HS-27A (cell line): ENCODE measurements at places on chromosomes 7 and 10.

DNA sequence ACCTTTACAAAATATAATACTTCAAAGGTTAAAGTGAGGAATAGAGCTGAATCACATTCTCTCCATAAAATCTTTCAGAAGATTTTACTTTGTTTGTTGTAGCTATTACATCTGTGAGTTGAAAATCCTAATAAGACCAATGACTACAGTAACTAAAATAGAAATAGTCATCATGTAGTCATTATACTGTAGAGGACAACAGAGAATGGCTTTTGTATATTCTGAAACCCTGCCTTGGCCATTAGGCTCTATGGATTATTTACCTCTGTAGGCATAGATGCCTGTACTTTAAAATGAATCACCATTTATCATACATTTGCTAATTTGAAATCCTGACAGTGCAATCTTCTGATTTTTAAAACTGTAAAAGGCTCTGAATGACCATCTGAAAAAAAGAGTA lies 923.0 kb downstream of the REEP3 start:
- no peak for DNase-seq

GRCh38 chr10:117217196-117217761 lies 20.0 kb downstream of the KCNK18 start:
- DNase-seq, result no peak

GRCh38 chr7:80604436-80604835 lies 34.0 kb upstream of the CD36 start:
- DNase-seq, result no peak

DNA sequence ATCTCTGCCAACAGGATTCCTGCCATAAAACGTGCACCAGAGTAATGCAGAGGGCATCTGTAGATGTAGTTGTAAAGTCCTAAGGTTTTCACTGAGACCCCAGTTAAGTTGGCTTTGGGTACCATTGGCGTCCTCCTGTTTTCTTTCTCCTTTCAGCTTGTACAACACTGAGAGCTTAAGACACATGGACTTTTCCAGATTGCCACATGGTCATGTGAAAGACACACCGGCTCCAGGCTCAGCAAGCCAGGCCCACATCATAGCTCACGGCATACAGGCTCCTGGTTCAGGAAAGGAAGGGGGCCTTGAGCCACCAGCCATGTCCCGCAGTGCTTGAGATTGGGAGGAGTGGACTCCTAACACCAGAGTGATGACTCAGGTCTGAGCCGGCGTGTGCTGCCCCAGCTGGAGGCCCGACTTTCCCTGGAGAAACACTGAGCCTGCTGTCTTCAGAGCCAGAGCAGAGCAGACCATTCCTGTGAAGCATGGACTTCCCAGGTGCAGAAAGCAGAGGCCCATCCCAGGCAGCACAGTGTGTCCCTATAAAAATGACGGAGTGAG lies 252.7 kb downstream of the PRPF18 start:
- no peak for DNase-seq

DNA sequence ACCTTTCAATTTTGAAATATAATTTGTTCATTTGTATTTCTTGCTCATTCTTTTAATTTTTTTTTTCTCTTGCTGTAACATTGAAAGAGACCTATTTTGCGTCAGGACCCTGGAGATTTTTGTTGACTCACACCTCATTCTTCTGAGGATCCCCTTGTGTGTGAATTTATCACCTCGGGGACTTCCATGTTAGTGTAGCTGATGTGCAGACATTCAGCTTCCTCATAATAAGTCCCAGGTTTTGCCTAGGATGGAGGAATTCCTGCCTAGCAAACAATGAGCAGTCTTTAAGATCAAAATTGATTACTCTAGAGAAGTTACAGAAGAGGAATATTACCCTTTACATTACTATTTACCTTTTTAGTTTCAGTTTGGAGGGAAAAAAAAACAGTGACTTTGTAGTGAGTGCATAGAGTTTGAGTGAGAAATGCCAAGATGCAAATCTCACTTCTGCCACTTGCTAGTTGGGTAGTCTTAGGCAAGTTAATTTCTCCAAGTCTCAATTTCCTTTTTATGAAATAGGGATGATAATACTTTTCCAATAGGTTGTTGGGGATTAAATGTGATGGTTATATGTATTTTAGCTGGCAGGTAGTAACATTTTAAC lies 14.3 kb downstream of the TES start:
- DNase-seq, result no peak

- DNase-seq, result no peak
Measured at GRCh38 chr10:116744885-116745284, 2.5 kb upstream of the HSPA12A start.
